Mesothelial cell of epicardium (in vitro differentiated cells): ENCODE measurements at places on chromosomes 7 and 10.
A peak's percentile ranks its signal among the peaks of the same experiment; 100 is the strongest.

DNA sequence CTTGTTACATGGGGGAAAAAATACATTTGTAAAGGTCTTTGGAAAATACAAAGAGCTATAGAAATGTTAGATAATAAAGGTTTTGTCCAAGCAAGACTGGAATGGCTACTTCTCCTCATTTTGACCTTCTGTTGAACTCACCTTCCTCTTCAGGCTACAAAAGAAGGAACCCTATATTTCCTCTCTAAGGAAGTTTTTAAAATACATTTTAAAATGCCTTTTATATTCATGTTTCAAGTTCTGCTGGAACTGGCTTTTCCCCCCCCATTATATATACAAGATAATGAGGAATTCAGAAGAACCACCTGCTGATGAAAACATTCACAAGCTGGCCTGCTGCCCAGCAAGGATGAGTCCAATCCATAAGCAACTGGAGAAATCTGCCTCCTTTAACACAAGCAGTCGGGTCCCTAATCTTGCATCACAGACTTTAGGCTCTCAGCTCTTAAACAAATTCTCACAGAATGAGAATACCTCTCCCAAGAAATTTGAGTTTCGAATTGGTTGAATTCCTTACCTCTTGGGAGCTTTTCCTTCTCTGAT, 44.6 kb downstream of the MTERF1 start:
- DNase-seq: no peak

GRCh38 chr10:127585519-127586023, 36.5 kb downstream of the NPS start:
- DNase-seq: no peak

GRCh38 chr7:47636081-47636432, 54.1 kb upstream of the TNS3 start:
- DNase-seq: no peak

DNA sequence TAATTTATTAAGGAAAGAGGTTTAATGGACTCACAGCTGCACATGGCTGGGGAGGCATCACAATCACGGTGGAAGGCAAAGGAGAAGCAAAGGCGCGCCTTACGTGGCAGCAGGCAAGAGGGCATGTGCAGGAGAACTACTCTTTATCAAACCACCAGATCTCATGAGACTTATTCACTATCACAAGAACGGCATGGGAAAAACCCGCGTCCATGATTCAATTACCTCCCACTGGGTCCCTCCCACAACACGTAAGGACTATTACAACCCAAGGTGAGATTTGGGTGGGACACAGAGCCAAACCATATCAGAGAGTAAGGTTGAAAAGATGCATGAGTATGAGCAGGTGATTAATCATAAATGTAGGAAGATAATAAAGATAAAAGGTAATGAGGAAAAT, 3.2 kb upstream of the JCAD start:
- no peak for DNase-seq

DNA sequence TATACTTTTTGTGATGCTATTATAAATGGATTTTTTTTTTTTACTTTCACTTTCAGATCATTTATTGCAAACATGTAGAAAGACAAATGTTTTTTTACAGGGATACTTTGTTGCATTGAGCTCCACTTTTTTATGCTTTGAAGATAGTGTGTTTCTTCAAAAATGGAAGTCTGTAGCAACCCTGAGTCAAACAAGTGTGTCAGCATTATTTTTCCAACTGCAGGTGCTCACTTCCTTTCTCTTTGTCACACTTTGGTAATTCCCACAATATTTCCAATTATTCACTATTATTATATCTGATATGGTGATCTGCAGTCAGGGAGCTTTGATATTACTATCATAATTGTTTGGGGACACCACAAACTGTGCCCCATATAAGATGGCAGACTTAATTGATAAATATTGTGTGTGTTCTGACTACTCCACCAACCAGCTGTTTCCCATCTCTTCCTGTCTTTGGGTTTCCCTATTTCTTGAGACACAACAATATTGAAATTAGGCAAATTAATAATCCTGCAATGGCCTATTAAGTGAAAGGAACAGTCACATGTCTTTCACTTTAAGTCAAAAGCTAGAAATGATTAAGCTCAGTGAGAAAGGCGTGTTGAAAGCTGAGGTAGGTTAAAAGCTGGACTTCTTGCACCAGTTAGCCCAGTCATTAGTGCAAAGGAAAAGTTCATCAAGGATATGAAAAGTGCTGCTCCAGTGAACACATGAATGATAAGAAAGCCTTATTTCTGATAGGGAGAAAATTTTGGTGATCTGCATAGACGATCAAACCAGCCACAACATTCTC, 231.3 kb upstream of the SH2B2 start:
- DNase-seq: no peak

GRCh38 chr7:72035266-72035665, 376.9 kb downstream of the CALN1 start:
- no peak for DNase-seq

DNA sequence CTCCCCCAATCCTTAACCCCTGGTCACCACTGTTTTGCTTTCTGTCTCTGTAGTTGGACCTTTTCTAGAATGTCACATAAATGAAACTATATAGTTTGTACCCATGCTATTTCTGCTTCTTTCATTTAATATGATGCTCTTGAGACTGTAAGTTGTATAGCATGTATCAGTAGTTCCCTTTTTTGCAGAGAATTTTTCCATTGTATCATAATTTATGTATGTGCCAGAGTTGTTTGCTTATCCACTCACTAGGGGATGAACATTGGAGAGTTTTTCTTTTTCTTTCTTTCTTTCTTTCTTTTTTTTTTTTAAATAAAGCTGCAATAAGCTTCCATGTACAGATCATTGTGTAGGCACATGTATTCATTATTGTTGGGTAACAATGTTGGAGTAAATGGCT, 544.8 kb downstream of the CNTNAP2 start:
- no peak for DNase-seq

- no peak for DNase-seq
Measured at GRCh38 chr7:19102884-19103283, 14.6 kb downstream of the TWIST1 start.

GRCh38 chr7:195010-195829, 2.8 kb downstream of the FAM20C start:
- DNase-seq: no peak

GRCh38 chr7:44136731-44137130, 4.4 kb downstream of the MYL7 start:
- DNase-seq: no peak

GRCh38 chr10:71359364-71360046, 37.2 kb upstream of the CDH23 start:
- DNase-seq: no peak

GRCh38 chr10:79381804-79382221, 34.5 kb downstream of the PPIF start:
- peak; percentile 57 for DNase-seq

DNA sequence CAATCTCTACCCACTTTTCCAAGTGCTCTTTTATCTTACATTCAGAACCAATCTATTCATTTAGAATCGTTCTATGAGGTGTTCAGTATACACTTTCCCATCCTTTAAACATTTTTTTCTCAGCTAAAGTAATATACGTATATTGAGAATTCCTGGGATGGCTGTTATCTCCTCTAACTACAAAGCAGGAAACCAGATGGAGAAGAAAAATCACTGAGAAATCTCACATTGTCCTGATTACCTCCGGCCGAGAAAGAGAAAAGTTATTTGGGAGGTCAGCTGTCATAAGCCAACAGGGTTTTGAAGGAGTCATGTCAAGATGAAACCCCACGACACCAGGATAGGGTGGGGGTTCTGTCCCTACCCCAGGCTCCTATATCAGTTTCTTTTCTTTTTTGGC, 99.2 kb upstream of the KDM7A start:
- DNase-seq: no peak

- no peak for DNase-seq
Measured at GRCh38 chr10:102400076-102400475, 4.6 kb downstream of the NFKB2 start.

GRCh38 chr10:68955355-68955831, 577 bp upstream of the DDX21 start:
- DNase-seq: no peak

GRCh38 chr10:127563718-127564553, 14.8 kb downstream of the NPS start:
- DNase-seq: no peak

GRCh38 chr10:88409236-88409635, 173.9 kb downstream of the RNLS start:
- DNase-seq: no peak
